ENCODE measurements at places on chromosomes 7 and 10.

DNA sequence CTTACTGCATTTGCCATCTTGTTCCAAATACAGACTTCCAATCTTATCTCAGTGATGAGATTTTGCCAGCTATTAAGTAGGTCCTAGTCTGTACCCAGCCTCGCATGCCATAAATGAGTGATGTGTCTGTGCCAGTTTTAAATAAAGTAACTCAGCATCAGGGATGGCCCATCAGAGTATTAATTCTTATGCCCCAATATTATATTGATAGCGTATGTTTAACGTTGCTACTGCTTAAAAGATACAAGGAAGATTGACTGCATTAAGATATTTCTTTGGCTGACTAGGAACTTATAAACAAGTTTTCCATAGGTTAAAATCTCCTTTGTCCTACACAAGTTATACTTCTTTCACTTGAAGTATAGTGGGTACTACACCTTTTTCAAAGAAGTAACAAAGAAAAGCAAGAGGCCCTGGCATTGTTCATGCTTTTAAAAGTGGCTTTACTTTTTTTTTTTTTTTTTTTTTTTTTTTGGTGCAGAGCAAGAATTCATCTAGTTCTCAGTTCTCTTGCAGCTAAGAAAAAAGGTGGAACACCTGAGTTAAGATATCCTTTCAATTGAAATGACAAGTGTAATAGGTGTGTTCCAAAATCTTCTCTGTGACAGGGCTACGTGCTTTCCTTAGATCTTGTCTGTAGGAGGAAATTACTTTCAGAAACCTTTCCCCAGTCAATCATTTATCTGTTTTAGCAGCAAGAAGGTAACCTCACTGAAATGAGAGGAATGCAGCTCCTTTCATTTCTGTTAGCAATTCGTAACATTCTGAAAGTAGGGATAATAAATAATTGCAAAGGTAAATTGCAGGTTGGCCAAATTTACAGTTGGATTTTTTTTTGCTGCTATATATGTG, 245.0 kb downstream of the CELF2 start:
- DNase-seq, result no peak

DNA sequence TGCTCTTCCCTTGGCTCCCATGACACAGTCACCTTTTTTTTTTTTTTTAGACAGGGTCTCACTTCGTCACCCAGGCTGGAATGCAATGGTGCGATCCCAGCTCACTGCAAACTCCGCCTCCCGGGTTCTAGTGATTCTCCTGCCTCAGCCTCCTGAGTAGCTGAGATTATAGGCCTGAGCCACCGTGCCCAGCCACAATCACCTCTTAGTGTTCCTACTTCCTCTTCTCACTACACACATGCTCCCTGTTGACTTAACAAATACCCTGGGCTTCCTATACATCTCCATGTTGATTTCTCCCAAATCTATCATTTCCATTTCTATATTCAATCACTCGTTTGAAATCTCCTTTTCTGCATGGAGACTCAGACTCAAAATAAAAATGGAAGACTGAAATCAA, 91.7 kb downstream of the CUBN start:
- no peak for DNase-seq

DNA sequence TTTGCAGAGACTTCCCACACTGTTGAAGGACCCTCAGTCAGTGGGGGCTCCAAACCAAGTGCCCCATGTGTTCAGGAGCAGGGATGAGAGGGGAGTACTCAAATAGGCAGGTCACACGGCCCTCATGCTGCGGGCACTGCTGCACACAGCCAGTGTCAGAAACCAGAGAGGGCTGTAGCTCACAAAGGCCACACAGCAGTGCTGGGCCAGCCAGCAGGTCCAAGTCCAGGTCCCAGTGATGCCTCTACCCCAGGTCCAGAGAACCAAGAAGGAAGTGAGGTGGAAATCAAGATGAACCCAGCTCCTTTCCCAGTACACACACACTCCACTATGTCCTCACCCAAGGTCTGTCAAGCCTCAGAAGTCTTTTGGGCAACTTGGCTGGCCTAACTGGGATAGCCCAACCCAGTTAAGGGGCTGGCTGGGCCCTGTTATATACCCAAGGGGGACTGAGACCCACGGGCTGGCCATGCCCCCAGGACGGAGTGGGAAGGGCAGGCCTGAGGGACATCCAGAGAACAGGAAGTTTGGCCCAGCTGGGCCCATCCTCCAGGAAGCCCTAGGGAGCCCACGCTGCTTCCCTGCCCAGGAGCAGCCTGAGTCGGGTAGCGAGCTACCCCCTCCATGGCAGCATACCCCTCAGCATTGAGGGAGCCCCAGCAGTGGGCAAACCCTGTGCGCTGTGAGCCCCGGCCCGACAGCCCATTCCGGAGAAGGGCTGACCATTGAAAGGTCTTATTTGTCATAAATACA, 24.3 kb downstream of the GRID1 start:
- no peak for DNase-seq

- no peak for DNase-seq
Observed at GRCh38 chr7:40586197-40586596, 451.4 kb downstream of the SUGCT start.

DNA sequence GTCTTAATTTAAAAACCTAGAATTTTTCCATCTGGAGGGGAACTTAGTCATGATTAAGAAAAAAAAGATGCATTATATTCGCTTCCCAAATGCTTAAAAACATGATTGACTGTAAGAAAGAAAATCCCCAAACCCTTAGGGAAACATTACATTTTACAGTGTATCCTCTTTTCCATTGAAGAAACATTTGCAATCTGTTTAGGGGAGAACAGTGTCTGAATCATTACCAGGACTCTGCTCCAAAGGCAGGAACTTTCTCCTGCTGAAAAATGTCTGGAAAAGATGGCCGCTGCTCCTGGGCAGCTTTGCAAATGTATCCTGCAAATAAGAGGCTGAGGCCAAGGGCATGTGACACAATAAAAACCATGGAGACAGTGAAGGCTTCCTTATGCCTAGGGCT, 173.7 kb downstream of the BUB3 start:
- no peak for DNase-seq

Data from NK-92 treated with Interleukin-12 subunit alpha and Interleukin-12 subunit beta, amount 100 ng/mL, for 24 hours (cell line).